ENCODE measurements at places on chromosomes 4 and X.

GRCh38 chr4:141458501-141458900, 177.9 kb upstream of the IL15 start:
- DNase-seq, result no peak

GRCh38 chr4:61984260-61984909, 784.3 kb downstream of the ADGRL3 start:
- no peak for DNase-seq

GRCh38 chr4:80079255-80079923, 6.4 kb upstream of the ANTXR2 start:
- DNase-seq, result no peak

DNA sequence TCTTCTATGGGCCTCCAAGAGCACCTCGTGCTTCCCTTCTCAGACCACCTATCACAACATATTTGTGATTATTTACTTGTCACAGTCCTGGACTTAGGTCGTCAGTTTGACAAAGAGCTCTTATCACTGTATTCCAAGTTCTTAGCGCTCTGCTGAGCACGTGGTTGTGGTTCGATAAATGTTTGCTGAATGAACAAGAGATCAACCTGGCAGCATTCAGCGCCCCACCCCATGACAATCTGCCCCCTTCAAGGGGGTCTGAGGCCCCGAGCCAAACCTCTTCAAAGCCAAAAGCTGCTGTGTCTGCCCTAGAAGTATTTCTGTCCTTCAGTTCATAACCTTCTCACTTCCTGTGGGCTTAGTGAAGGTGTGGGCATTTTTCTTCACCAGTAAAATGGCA, 15.0 kb downstream of the RPS4X start:
- no peak for DNase-seq

DNA sequence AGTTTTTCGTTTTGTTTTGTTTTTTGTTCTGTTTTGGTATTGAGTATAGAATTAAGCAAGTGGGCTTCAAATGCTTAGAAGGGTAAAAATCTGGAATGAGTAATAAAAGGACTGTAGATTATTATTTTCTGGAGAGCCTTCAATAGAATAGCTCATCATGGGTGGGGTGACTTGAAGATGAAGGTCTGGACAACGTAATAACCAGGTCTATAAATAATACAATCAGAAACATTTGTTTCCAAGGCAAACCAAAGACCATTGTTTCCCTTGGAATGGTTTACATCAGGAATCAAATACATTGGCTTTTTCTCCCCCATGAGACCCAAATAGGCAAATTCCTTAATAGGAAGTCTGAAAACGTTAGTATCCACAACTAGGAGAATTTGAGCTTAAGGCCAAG, 721.6 kb downstream of the RPA4 start:
- no peak for DNase-seq

DNA sequence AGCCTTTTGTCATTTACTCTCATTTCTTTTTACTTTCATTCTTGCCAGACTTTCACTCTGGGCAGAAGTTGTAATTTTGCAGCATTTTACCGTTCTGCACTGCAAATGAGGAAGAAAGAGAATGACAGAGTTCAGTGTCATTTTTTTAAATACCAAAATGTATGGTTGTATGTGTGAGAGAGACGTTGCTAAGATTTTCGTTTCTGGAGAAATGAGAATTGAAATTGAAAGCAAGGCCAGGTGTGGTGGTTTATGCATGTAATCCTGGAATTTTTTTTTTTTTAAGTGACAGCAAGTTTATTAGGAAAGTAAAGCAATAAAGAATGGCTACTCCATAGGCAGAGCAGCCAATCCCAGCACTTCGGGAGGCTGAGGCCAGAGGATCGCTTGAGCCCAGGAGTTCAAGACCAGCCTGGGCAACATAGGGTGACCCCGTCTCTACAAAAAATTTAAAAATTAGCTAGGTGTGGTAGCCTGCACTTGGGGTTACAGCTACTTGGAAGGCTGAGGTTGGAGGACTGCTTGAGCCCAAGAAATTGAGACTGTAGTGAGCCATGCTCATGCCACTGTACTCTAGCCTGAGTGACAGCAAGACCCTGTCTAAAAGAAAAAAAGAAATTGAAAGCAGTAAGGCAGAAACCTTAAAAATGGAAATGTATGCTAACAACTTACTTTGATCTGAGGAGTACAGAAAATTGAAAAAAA, 12.9 kb downstream of the DCK start:
- no peak for DNase-seq

GRCh38 chr4:159143687-159144086, 40.8 kb downstream of the RAPGEF2 start:
- DNase-seq, result no peak

- no peak for DNase-seq
Measured at GRCh38 chrX:139560221-139560620, 29.7 kb downstream of the F9 start.

- no peak for DNase-seq
Measured at GRCh38 chrX:101449279-101449678, 36.0 kb upstream of the ARMCX4 start.

DNA sequence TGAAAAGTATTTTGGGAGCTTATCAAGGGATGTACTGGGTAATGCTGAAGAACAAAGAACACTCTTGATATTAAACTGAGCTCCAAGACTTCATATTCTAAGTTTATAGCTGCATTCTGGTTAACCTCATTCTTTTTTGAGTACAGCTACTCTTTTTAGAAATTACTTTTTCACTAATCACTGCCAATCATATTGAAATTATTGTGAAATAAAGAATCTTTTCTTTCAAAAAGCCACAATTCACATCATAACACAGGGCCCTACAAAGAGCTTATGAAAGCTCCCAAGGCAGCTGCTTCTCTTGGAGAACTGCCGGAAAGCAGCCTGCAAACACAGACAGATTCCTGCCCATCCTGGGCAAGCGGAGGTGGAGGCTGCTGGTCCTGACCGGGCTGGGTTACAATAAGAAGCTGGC, 121.4 kb downstream of the RNF150 start:
- no peak for DNase-seq

DNA sequence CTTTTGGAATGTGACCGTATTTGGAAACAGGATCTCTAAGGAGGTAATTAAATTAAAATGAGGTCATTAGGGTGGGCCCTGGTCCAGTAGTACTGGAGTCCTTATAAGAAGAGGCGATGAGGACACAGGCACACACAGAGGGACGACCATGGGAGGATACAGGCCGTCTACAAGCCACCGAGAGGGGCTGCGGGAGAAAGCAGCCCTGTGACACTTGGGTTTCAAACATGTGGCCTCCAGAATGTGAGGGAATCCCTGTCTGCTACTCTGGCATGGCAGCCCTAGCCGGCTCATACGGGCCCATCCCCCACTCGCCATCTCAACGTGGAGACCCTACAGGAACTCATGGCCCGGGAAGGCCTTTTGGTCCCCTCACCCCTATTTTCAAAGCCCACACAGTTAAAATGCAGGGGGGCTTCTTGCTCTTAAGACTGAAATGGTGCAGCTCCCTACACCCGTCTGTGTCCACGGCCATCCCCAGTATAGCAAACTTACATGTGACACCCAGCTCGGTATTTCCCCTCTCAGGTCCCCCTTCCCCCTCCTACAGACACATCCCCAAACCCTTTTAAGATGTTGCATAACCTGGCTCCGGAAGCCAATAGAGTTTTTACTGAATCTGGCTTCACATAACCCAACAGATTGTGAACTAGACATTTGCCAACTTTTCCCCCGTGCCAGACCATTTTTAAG, 124.1 kb upstream of the TBL1X start:
- no peak for DNase-seq

DNA sequence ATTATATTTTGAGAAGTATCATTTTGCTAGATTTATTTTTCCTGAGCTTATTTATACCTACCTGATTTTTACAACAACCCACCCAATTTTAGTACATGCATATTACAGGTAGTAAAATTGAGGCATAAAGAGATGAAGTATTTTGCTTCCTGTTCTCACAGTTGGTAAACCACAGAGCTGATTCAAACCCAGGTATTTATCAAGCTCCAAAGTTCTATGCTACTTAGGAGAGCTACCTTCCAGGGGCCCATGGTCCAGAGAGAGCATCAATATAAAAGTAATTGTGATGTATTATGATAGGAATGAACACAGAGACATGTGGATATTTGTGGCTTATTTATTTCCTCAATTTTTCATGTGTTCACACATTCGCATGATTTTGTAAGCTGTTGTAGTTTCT, 20.2 kb upstream of the GBA3 start:
- DNase-seq, result no peak

GRCh38 chrX:21181232-21181853, 192.9 kb upstream of the CNKSR2 start:
- no peak for DNase-seq

DNA sequence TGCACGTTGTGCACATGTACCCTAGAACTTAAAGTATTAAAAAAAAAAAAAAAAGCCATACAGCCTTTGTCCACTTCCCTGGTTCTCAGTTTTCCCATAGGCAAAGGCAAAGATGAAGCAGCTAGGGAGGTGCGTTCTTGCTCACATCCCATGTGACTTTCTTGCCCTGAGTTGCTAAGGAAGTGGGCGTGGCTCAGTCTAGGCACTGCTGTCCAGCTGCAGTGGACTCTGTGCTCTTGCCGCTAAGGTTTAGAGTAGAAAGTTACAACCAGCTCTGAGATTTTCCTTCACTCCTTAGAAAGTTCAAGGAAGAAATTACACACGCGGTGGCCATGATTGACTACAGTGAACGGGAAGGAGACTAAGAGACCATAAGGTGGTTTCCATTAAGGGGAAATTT, 144.7 kb downstream of the NAA11 start:
- no peak for DNase-seq

DNA sequence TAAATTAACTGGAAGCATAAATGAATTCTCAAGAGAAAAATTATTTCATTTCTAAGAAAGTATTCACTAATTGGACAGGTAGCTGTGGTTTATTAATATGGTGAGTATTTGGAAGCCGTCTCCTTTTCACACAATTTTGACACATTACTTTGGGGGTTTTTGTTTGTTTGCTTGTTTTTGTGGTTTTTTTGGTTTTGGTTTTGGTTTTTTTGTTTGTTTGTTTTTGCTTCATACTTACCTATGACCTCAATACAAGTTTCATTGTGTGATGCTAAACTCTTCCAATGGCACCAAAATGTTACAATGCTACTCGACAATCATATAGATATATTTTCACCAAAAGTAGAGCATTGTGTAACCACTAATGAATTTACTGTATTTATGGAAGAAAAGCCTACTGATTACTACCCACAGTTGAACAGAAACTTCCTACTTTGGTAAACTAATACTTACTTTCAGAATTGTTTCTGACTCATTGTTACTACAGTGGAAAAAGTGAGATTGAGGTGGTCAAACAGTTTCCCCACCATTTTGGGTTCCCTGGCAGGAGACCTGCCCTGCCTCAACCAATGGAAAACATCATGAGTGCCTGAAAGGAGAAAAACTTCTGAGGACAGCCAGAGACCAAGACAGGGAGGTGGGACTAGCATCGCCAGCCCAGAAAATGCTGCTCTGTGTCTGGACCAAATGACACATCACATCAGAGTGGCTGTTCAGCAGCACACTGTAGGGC, 443.1 kb downstream of the HNRNPD start:
- DNase-seq, result no peak

DNA sequence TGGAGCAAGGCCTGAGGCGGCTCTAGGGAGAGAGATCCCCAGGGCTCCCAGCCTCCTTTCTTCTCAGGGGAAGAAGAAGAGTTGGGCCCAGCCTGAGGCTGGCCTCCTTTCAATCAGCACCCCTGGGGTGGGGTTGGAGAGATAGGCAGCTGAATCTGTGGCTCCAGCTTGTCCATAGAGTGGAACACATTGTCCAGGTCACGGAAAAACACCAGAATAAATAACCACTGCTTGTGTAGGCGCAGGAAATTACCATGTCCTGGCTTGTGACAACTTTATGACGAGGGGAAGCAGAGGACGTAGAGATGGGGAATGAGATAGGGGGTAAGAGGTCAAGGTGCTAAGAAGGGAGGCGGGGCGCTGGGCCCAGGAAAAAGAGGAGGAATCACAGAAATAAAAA, 80.8 kb upstream of the EFNB1 start:
- DNase-seq, result no peak
